Right lobe of liver (tissue), 6 donors: ENCODE measurements at places on chromosomes 13 and 19. TPM values are rescaled to one million over a fixed set of nuclear protein-coding genes. Genes with fewer than 3 reads are reported as not detected.

EDDM13 gene
- total RNA-seq = not detected

HNRNPA1L2 gene
- 1.3 TPM for total RNA-seq

MCEMP1 gene
- 0.81 TPM for total RNA-seq

CACNG6 gene
- total RNA-seq = not detected

SPACA4 gene
- not detected for total RNA-seq

FFAR1 gene
- total RNA-seq = not detected

DNA sequence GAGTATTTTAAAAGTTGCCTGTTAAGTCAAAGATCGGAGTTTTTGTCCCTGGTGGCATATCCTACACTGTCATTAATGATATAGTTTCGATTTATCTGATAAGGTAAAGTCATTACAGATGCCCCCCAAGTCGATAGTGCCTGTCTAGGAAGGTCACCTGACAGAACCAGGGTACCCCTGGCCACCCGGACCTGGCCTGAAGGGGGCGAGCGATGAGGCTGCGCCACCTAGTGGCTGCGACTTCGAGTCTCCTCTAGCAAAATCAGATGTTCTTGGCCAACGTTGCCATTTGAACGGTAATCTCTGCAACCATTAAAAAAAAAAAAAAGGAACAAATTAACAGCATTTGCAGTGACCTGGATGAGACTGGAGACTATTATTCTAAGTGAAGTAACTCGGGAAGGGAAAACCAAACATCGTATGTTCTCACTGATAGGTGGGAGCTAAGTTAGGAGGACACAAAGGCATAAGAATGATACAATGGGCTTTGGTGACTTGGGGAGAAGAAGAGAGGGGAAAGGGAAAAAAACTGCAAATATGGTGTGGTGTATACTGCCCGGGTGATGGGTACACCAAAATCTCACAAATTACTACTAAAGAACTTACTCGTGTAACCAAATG, 565.1 kb downstream of the LIG4 start:
- DNase-seq = peak; percentile 49
- no peak overlapping the region for H3K4me3 ChIP-seq
- H3K27me3 ChIP-seq = no peaks in the 10 kb centered on the region

GRCh38 chr19:50330365-50331078, 1.3 kb upstream of the KCNC3 start:
- H3K27ac ChIP-seq = no peak overlapping the region
- peak; percentile 91 for DNase-seq
- no peaks in the 10 kb centered on the region for H3K27me3 ChIP-seq
- no peaks in the 10 kb centered on the region for H3K36me3 ChIP-seq

DNA sequence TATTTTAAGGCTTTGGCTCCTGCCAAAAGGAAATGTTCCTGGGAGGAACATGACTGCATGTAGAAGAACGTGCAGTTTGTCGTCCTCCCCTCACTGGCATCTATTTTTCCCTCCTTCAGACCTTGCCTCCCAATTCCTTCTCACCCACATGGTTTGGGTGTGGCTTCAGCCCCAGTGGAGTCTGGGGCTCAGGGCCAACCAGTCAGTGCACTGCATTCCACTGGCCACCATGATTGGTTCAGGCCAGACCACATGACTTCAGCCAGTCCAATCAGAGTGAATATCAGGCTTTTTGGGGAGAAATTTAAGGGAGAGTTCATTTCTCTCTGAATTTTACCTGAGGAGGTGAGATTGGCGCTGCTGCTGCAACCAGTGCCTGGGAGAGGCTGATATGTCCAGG, 171.6 kb downstream of the ZIC5 start:
- DNase-seq = no peak
- no peak overlapping the region for H3K27ac ChIP-seq
- no peak overlapping the region for H3K4me3 ChIP-seq
- no peaks in the 10 kb centered on the region for H3K27me3 ChIP-seq
- H3K36me3 ChIP-seq = no peaks in the 10 kb centered on the region

DNA sequence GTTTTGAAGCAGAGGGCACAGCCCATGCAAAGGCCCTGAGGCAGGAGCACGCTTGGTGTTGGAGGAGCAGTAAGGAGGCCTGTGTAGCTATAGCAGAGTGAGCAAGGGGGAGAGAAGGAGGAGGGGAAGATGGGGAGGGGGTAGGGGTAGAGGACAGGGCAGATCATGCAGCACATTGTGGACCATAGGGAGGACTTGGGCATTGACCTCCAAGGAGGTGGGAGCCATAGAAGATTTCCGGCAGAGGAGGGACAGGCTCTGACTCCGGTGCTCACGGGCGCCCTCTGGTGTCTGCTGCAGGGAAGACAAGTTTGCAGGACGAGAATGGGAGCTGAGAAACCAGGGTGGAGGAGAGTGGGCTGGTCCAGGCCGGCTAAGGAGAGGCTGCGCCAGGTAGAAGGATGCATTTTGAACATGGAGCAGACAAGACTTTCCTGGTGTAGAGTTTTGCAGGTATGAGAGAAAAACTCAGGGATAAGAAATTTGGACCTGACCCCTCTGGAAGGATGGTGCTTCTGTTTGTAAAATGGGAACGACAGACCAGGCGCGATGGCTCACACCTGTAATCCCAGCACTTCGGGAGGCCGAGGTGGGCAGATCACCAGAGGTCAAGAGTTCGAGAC, 13.7 kb upstream of the CREB3L3 start:
- H3K36me3 ChIP-seq = no peaks in the 10 kb centered on the region
- H3K27me3 ChIP-seq = no peaks in the 10 kb centered on the region
- DNase-seq = peak; percentile 85
- H3K4me3 ChIP-seq = no peak overlapping the region

GRCh38 chr19:2634228-2634951, 68.1 kb downstream of the GNG7 start:
- H3K4me1 ChIP-seq = no peaks in the 10 kb centered on the region
- H3K36me3 ChIP-seq = no peaks in the 10 kb centered on the region
- peak overlapping the region; percentile 75 for H3K27ac ChIP-seq
- peak; percentile 63 for DNase-seq
- peak overlapping the region; percentile 61 for H3K4me3 ChIP-seq
- no peaks in the 10 kb centered on the region for H3K27me3 ChIP-seq

DNA sequence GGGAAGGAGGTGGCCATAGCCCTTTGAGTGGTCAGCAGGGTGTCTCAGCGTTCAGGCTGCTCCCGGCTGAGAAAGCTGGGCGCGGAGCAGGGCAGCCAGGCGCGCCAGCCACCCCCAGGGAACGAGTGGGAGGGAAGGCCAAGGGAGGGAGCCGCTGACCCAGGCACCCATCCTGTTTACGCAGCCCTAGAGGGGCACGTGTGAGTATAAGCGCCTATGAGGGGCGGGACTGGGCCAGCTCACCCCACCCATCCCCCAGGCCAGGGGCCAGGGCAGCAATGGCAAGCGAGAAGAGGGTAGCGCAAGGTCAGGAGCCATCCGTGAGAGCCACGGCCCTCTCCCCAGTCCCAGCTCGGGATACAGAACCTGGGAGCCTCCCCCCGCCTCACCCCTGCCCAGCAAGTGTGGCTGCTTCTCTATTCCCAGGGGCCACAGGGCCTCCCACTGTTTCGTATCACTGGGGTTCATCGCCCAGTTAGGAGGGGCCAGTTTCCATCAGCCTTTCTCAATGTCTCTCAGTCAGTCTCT, 897 bp upstream of the DMKN start:
- H3K4me1 ChIP-seq = no peaks in the 10 kb centered on the region
- H3K36me3 ChIP-seq = no peaks in the 10 kb centered on the region
- H3K27ac ChIP-seq = no peak overlapping the region

- H3K4me3 ChIP-seq = no peak overlapping the region
- H3K4me1 ChIP-seq = no peaks in the 10 kb centered on the region
- no peaks in the 10 kb centered on the region for H3K36me3 ChIP-seq
These were observed 35.1 kb downstream of the ZNF433 start for GRCh38 chr19:12000152-12000981.

DNA sequence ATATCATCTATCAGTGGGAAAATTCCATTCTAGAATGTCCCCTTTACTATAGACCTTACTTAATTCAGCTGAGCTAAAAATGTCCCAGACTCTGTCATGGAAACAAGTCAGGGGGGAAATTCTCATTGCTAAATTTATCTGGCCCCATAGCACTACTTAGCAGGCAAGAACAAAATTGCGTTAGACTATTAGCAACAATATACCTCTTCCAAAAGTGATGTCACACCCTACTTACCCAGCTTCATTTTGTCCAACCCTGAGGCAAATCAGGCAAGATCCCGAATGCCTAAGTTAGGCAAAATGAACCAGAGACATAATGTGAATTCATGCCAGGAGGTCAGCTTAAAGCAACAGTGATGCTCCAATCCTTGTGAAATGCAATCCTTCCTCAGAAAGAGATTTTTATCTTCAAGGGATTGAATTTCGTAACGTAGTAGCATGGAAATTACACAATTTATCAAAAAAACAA, 93.7 kb downstream of the FRY start:
- no peaks in the 10 kb centered on the region for H3K4me1 ChIP-seq
- H3K27me3 ChIP-seq = no peaks in the 10 kb centered on the region
- no peak overlapping the region for H3K4me3 ChIP-seq
- DNase-seq = no peak
- H3K36me3 ChIP-seq = no peaks in the 10 kb centered on the region

DNA sequence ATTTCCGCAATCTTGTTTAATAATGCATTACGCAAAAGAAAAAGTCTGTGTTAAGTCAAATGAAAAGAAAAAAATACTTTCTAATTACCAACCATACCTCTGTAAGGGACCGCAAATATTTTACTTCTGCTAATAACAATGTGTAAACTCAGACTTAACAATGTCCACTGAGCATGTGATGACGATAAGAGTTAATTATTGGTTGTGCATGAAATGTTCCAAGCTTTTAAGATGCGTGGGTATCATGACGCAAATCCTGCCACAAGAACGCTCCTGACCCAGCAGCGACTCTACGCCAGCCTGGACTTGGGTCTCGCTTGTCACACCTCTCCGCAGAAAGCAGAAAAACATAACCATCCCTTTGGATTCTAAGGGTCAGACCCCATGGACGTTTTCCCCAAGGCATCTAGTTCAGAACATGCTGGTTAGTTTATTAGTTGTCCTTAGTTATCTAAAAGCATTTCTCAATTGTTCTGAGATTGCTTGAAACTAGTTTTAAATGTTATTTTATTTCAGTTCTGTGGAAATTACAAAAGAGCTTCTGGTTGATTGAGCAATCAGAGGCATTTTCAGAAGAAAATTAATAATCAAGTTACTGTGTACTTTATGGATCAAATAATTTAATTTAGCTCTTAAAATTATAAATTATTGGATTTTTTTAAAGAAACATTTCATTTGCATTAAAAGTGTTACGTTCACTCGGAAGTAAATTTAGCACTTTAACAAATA, 779.9 kb upstream of the ARGLU1 start:
- no peak overlapping the region for H3K4me3 ChIP-seq
- H3K36me3 ChIP-seq = no peaks in the 10 kb centered on the region
- H3K4me1 ChIP-seq = no peaks in the 10 kb centered on the region

GRCh38 chr19:49929121-49929610, at the start of the genes ATF5 and NUP62:
Gene ATF5 (plus strand): TSS chr19:49929205. CDS start chr19:49930851, 1,646 bp downstream.
Gene NUP62 (minus strand): TSS chr19:49929504. CDS start chr19:49909807, 19,697 bp downstream.
- peak within 1 kb of the TSS; percentile 98 for H3K4me3 ChIP-seq
- H3K27me3 ChIP-seq = no peaks in the 10 kb centered on the region
- H3K4me1 ChIP-seq = peaks cover 13% of the 10 kb centered on the region
- peak; percentile 91 for DNase-seq
- peak within 1 kb of the TSS; percentile 92 for H3K27ac ChIP-seq

GRCh38 chr19:2711172-2711874, 8.8 kb upstream of the GNG7 start:
- no peak overlapping the region for H3K4me3 ChIP-seq
- H3K27ac ChIP-seq = no peak overlapping the region
- no peaks in the 10 kb centered on the region for H3K4me1 ChIP-seq
- DNase-seq = no peak

- no peak for DNase-seq
- H3K27ac ChIP-seq = no peak overlapping the region
- H3K27me3 ChIP-seq = no peaks in the 10 kb centered on the region
- H3K4me3 ChIP-seq = no peak overlapping the region
- no peaks in the 10 kb centered on the region for H3K4me1 ChIP-seq
- no peaks in the 10 kb centered on the region for H3K36me3 ChIP-seq
These were observed 10.2 kb downstream of the EPSTI1 start for GRCh38 chr13:42981853-42982252.

DNA sequence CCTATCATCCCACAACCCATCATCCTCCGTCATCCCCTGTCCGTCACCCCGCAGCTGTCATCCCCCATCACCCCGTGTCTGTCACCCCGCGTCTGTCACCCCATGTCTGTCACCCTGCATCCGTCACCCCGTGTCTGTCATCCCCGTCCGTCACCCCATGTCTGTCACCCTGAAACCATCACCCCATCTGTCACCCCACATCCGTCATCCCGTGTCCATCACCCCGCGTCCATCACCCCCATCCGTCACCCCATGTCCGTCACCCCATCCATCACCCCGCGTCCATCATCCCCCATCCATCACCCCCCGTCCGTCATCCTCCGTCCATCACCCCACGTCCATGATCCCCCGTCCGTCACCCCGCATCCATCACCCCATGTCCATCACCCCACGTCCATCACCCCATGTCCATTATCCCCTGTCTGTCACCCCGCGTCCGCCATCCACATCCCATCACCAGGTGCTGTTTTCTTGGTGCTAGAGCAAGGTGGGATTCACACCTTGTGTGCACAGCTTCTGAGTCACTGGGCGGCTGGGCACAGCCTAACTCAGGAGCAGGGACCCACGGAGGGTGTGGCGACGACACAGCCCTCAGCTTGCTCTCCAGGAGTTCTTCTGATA, 24.2 kb downstream of the RASA3 start:
- no peak overlapping the region for H3K27ac ChIP-seq
- DNase-seq = peak; percentile 41
- H3K36me3 ChIP-seq = no peaks in the 10 kb centered on the region

DNA sequence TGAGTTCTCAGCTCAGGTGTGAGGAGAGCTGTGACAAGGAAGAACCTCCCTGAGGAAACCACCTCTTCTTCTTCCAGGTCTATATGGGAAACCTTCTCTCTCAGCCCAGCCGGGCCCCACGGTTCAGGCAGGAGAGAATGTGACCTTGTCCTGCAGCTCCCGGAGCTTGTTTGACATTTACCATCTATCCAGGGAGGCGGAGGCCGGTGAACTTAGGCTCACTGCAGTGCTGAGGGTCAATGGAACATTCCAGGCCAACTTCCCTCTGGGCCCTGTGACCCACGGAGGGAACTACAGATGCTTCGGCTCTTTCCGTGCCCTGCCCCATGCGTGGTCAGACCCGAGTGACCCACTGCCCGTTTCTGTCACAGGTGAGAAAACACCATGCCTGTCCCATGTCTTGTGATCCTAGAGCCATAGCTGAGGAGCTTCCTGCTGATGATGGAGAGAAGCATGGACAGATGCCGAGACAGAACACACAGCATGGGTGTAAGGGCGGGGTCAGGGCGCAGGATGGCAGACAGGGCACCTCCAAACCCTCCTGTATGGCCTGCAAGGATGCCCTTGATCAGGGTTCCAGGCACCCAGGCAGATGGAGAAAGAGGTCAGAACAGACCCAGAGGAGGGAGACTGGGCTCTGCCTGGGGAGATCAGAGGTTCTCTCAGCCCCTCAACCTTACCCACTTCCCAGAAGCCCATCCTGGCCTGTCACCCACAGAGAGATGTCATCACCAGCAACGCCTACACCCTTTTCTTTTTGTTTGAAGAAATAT, 5.4 kb downstream of the KIR3DL3 start:
- no peaks in the 10 kb centered on the region for H3K27me3 ChIP-seq
- H3K27ac ChIP-seq = no peak overlapping the region
- H3K4me3 ChIP-seq = no peak overlapping the region
- no peaks in the 10 kb centered on the region for H3K36me3 ChIP-seq
- no peaks in the 10 kb centered on the region for H3K4me1 ChIP-seq

- H3K27ac ChIP-seq = no peak overlapping the region
- H3K4me3 ChIP-seq = no peak overlapping the region
- H3K27me3 ChIP-seq = no peaks in the 10 kb centered on the region
- H3K36me3 ChIP-seq = peaks cover 7% of the 10 kb centered on the region
These were observed 23.5 kb upstream of the QTRT1 start for GRCh38 chr19:10677751-10678150.

GRCh38 chr19:17687141-17687856, 855 bp downstream of the UNC13A start:
- H3K4me3 ChIP-seq = no peak overlapping the region
- no peaks in the 10 kb centered on the region for H3K36me3 ChIP-seq
- no peaks in the 10 kb centered on the region for H3K4me1 ChIP-seq
- no peak overlapping the region for H3K27ac ChIP-seq
